Suppressor macrophage (primary cell): ENCODE measurements at places on chromosomes 4 and X.

- DNase-seq: no peak
Observed at GRCh38 chrX:70039758-70040157, 10.0 kb downstream of the AWAT2 start.

- no peak for DNase-seq
Observed at GRCh38 chr4:16715482-16715881, 183.0 kb downstream of the LDB2 start.

DNA sequence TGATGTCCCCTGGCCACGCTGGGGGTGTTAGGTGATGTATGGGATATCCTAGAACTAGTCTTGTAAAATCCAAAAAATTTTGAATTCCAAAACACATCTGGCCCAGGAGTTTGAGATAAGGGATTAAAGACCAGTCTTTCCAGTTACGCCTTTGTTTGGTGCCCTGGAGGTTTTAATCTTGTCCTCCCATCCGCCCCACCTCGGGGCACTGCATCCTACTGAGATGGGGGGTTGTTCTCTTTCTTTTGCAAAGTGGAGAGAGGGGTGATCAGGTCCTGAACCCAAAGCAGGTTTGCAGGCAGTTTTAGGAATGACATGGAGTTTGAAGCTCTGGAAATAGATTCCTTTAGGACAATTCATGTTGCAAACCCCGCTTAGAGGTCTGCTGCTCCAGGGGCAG is 1.8 kb downstream of the SUV39H1 start:
- DNase-seq: no peak

- DNase-seq: no peak
Observed at GRCh38 chrX:73940893-73941470, 363.0 kb upstream of the ZCCHC13 start.

GRCh38 chr4:69977582-69977981 is 12.1 kb upstream of the CSN2 start:
- no peak for DNase-seq

- DNase-seq: no peak
Observed at GRCh38 chr4:77505275-77505957, 100.2 kb upstream of the CXCL13 start.
